ENCODE measurements at places on chromosomes 6 and 20.

GRCh38 chr6:160895562-160895961 lies 96.0 kb upstream of the MAP3K4 start:
- no peak for DNase-seq

DNA sequence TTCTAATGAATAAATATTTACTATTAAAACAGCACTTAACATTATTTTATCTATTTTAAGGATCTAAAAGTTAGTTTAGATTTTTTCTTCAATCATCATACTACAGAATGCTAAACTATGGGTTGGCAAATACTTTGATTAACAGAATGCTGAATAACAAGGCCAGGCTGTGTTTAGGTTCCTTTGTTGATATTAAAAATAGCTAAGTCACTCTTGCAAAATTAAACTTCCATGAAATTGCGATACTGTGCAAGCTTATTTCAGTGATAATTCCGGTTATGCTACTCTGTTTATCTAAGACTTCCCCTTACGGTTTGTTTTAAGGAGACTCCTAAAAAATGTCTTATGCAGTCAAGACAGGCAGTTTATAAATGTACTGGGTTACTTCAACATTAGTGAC lies 2.8 kb downstream of the RNF24 start:
- no peak for DNase-seq

- DNase-seq: no peak
Observed at GRCh38 chr6:152272486-152272885, 364.7 kb downstream of the SYNE1 start.

GRCh38 chr20:50321797-50322480 lies 131.3 kb downstream of the CEBPB start:
- DNase-seq: no peak

- no peak for DNase-seq
Observed at GRCh38 chr6:345747-346385, 45.7 kb upstream of the IRF4 start.

DNA sequence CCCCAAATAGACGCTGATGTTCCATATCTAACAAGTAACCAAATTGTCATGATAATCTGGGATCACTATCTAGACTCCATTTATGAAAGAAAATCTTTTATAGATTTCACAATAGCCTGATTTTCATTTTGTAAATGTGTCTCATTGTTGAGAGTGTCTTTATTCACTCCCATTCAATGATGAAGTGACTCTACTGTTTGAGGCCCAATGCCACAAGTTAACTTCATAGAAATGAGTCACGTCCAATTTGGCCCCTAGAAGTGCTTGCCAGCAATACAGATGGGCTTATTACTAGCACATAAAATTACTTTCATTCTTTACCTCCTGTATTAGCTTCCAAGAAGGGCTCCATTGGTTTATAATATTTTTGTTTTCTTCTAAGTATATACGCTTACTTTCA lies 6.3 kb downstream of the IPCEF1 start:
- no peak for DNase-seq

DNA sequence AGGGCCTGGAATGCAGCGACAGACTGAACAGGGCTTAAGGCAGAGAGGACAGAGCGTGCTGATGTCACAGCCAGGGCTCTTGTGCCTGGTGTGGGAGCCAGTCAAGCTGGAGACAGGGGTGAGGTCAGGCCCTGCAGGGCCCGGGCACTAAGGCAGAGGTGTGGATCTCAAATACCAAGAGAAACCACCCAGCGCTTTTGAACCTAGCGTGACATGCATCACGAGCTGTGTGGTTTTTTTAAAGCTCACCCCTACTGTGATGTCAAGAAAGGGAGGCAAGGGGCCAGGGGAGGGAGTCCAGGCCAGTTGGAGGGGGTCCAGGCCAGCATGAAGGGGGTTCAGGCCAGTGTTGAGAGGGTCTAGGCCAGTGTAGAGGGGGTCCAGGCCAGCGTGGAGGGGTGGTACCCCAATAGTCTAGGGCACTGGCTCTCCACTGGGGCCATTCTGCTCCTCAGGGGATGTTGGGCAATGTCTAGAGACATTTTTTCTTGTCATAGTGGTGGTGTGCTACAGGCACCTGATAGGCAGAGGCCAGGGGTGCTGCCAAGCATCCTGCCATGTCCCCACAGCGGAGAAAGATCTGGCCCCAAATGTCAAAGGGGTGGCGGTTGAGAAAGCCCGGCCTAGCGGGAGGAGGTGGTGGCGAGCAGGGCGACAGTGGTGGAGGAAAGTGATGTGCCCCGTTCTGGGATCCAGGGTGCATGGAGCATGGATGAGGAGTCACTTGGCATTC lies 42.6 kb downstream of the RBM38 start:
- no peak for DNase-seq

GRCh38 chr6:89067796-89068195 lies 12.8 kb upstream of the PNRC1 start:
- no peak for DNase-seq
